Stimulated activated CD8-positive, alpha-beta memory T cell treated with anti-CD3 and anti-CD28 coated beads, Interleukin-4, amount 100 ng/mL, for 4 hours (primary cell): ENCODE measurements at places on chromosomes 6 and 20.

- DNase-seq = peak; percentile 43
Measured at GRCh38 chr6:1396952-1397868, 7.8 kb downstream of the FOXF2 start.

- DNase-seq = no peak
Measured at GRCh38 chr6:28825732-28826293, 98.0 kb downstream of the TRIM27 start.

DNA sequence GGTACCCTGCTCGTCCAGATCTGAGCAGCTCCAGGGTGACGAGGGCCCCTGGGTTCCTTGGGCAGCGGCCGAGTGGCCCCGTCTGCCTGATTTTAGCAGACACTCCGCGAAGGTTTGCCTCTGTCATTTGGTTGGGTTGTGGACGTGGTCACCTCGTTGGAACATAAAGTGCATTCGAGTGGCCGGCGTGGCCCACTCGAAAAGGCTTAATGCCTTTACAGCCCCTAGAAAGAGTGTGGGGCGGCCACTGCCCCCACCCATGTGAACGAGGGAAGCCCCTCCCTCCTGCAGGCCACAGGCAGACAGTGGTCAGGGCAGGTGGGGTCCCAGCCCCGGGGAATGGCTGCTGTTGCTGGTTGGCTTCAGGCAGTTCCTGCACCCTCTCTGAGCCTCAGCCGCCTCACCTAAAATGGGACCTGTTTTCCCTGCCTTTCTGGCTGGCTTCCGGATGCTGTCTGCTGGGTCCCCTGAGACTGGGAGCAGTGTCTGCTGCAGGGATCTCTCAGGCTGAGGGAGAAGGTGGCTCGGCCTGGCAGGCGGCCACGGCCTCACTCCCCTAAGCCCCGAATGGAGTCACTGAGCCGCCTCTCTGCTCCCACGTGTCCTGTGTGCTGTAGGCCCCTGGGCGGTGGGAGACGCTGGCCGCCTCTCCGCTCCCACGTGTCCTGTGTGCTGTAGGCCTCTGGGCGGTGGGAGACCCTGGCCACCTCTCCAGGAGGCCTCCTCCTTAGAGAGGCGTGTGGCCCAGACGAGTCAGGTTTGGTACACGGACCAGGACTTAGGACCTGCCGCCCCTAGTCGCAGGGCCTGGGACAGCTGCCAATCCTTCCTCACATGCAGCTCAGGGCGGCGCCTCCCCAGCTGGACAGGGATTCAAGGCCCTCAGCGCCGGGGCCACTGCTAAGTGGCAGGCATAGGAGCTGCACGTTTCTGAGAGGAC is 233.0 kb downstream of the ERMARD start:
- DNase-seq = no peak

DNA sequence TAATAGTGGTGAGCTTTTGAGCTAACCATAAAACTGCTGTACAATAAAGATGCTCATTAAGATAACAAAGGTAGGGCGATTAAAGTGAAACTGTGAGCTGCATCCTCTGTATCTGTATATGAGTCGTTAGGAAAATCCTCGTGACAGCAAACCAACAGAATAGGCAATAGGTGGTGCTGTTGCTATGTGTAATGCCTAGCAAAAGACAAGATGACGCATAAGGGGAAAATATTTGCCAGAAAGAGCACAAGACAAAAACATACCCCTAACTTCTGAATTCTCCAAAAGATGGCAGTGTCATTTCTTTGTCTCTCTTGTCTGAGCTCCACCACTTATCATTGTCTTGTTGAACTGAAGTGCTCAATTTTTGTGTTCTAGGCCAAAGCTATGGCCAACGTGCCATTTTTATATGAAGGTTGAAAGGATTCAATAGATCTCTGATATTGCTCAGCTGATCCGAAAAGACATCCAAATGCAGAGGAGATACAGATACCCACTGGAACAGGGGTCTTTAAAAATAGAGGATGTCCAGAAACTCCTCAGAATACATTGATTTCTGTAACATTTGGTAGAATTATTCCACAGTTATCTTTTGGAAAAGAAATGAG is 56.3 kb upstream of the ANKEF1 start:
- peak; percentile 7 for DNase-seq

GRCh38 chr6:7669742-7670141 is 56.2 kb upstream of the BMP6 start:
- no peak for DNase-seq

GRCh38 chr6:143538374-143538773 is 26.9 kb upstream of the FUCA2 start:
- no peak for DNase-seq

GRCh38 chr20:53930651-53931504 is 139.5 kb downstream of the BCAS1 start:
- no peak for DNase-seq

GRCh38 chr20:56957737-56958553 is 308.5 kb downstream of the BMP7 start:
- DNase-seq = no peak

- DNase-seq = peak; percentile 30
Measured at GRCh38 chr20:39048000-39048696, 86.0 kb downstream of the DHX35 start.

DNA sequence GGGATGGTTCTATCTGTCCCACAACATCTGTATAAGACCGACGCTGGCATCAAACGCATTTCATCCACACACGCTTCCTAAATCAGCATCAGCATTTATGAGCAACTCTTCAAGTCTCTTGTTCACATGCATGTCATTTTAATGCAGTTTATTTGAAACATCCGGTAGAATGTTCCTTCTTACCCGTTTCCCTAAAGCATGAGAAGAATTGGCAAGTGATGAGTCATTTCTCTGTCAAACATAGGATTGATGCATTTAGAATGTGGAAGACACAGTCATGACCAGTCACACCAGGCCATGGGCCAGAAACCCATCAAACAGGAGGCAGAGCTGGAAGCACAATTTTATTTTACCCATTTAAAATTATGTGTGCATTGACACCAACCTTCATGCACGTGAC is 122.8 kb downstream of the UST start:
- no peak for DNase-seq

GRCh38 chr6:37602346-37602745 is 95.3 kb downstream of the MDGA1 start:
- no peak for DNase-seq

- no peak for DNase-seq
Measured at GRCh38 chr6:122622479-122622878, 12.3 kb downstream of the PKIB start.

- no peak for DNase-seq
Measured at GRCh38 chr6:142841915-142842314, 103.1 kb downstream of the HIVEP2 start.

GRCh38 chr6:38502423-38502822 is 137.3 kb downstream of the BTBD9 start:
- DNase-seq = no peak

- no peak for DNase-seq
Measured at GRCh38 chr20:8918145-8918544, 150.7 kb upstream of the PLCB4 start.

DNA sequence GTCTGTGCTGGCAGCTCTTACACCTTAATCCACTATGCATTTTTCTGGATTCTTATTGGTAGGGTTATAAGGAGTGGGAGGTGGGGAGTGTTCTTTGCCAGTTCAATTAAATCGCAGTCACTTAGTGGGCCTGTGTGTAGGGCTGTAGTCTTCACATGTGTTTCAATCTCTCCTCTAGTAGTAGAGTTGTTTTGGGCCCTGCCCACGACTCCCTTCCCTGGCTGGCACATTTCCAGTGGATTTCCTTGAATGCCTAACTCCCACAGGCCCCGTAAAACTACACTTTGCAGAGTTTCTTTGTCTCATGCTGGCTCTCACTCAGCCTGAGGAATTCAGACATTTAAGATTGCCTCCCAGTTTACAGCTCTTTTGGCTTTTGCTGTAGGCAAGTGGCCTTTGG is 414.0 kb upstream of the OPRM1 start:
- DNase-seq = no peak

GRCh38 chr6:168305863-168306262 is 13.7 kb downstream of the DACT2 start:
- DNase-seq = no peak

DNA sequence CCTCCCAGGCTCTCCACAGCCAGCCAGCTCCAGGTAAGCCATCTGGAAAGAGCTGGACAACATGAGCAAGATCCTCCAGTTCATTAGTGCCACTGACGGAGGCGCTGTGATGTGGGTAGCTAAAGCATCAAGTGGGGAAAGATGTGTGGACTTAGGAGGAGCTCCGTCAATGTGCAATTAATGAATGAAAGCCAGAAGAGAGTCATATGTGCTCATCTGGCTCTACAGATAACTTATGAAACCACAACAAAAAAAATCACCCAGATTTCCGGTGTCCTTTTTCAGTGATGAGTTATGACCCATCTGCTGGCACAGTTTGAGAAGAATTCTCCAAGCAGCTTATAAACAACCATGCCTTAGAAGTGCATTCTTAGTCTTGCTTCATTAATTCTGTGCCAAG is 311.7 kb upstream of the PLCB4 start:
- no peak for DNase-seq

DNA sequence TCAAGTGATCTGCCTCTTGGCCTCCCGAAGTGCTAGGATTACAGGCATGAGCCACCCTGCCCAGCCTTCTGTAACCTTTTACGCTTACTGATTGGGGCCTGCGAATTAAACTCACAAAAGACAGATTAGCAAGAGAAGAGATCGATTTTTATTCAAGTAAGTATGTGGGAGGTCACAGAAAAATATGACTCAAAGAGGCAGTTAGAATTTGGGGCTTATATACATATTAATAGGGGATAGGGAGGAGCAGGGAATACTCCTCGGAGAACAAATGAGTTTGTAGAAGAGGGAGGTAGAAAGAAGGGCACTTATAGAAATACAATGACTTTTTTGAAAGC is 78.9 kb downstream of the CD24 start:
- DNase-seq = no peak

DNA sequence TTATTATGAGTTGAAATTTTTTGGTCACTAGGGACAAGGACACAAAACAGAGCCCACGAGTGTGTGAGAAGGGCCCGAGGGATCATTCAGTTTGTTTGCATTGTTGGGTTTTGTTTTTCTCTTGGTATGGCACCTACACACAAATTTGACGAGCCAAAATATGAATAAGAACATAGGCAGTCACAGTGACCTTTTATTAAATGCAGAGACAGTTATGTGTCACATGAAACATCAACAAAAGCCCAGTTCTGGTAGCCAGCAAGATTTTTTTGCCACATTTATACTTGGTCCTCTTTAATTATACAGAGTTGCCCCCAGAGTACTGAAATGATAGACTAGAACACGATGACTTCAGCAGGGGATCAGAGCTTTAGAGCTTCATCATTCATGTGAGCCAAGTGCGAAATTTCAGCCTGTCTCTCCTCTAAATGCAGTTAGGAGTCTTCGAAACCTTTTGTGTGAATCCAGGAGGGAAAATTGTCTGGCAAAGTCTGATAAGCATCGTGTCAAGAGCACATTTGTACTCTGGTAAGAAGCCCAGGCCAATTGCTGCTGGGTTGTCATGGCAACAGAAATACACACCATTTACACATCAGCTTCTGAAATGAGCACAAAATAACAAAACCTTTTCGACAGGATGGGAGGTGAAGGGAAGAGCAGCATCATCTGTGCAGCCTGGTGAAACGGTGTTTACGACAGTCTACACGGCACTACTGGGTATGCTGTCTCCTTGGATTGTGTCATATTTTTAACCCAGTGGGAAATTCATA is 79.2 kb upstream of the RIPOR2 start:
- no peak for DNase-seq

DNA sequence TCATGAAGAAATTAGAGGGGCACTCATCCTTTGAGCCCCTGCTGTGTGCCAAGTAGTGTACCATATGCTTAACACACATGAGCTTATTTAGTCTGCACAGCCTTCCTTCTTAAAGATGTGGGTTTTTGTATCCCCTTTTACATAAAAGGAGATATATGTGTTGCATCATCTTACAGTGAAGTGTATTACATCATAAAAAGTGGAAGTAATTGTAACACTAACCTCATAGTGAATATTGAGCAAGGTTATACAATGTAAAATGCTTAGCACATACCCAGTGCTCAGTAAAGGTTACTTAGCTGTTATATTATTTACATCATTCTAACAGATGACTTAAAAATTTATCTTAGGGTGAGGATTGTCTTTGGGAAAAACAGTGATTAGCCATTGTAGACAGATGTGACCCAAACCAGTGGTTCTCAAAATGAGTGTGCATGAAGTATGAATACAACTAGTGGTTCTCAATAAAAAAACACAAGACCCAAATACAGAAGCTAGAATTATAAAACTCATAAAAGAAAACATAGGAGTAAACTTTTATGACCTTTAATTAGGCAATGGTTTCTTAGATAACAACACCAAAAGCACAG is 3.8 kb upstream of the PIGU start:
- no peak for DNase-seq

DNA sequence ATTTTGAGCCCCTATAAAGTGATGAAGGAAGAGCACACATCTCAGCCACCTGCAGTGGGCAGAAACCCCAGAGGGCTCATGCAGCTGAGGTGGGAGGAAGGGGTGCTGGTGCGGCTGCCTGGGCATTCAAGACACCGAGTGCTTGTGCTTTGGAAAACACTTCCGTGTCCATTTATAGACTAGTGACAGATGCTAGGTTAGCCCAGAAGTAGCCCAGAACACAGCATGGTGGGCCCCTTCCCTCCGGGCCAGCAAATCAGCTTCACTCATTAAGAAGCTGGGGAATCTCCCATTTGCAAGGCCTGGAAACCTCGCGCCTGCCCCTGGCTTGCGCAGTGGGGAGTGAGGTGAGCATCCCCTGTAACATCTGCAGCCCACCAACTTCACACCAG is 12.9 kb downstream of the BEND3 start:
- DNase-seq = no peak

GRCh38 chr6:151018911-151019782 is 153.6 kb downstream of the MTHFD1L start:
- no peak for DNase-seq

GRCh38 chr6:22110061-22110460 is 186.8 kb downstream of the PRL start:
- DNase-seq = no peak

DNA sequence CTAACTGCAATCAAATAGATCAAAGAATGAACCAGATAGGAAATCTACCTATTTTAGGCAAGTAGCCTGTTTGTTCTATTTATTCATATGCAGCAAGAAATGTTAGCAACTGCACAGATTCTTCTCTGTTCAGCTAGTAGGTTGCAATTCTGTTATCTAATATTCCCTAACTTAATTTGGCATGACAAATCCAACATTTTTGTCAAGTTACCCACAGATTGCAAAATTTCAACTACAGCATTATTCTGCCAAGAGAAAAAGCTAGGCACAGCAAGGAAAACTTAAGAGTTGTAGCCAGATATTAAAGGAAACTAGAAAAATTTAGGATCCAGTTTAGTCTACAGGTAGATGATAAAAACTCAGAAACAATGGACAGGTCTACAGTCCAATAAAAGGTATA is 104.4 kb upstream of the SYNCRIP start:
- DNase-seq = no peak

- no peak for DNase-seq
Measured at GRCh38 chr20:51388227-51388626, 154.3 kb downstream of the NFATC2 start.
